ENCODE measurements at places on chromosomes 6 and 20.

GRCh38 chr6:46175446-46175845 is 4.7 kb upstream of the ENPP5 start:
- DNase-seq = no peak

GRCh38 chr6:106411056-106411455 is 50.5 kb downstream of the CRYBG1 start:
- DNase-seq = no peak

GRCh38 chr6:36068586-36068985 is 41.0 kb downstream of the MAPK14 start:
- DNase-seq = no peak

DNA sequence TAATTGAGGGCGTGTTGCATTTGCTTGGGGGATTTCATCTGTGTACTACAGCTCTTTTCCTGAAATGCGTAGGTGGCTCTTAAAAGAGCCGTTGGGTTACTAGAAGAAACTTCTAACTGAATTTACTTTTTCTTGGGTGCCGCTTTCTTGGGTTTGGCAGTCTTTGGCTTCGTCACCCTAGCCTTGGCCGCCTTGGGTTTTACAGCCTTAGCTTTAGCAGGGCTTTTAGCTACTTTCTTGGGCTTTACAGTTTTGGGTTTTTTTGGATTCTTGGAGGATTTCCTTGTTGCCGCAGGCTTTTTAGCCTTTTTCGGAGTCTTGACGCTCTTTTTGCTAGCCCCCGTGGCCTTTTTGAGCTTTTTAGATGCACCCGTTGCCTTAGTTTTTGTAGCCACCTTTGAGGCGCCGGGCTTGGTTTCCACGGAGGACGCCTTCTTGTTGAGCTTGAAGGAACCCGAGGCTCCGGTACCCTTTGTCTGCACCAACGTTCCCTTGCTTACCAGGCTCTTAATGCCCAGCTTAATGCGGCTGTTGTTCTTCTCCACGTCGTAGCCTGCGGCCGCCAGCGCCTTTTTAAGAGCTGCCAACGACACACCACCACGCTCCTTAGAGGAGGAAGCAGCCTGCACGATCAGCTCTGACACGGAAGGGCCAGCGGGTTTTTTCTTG is 54.5 kb downstream of the TRIM38 start:
- DNase-seq = no peak

DNA sequence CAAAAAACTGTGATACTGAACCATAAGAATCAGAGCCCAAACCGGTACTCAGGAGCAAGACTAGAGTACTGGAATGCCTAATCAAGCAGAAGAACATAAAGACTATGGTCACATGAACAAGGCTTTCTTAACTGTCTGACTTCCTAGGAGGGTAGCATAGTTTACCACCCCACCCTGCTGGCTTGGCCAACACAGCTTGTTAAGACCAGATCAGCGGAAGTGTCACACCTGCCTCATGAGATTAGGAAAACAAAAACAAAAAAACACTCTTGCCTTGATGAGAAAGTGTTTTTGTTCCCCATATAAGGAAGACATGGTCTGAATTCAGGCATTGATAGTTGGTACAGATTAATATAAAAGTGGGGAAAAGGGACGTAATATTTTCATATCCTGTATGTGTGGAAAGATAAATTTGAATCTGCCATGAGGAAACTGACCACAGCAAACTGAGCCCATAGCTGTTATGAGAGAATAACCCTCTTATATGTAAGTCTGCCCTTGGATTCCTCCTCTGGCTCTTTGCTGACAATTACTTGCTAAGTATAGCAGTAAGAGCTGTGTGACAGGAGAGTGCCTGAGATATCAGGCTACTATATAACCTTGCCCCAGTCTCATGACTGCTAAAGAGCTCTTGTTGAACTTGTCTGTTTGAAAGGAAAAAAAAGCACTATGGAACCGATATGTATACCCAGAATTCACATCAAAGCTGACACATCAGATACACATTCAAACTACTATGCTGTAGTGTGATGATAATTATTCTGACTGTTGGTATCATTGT is 197.1 kb downstream of the EPHA7 start:
- no peak for DNase-seq

DNA sequence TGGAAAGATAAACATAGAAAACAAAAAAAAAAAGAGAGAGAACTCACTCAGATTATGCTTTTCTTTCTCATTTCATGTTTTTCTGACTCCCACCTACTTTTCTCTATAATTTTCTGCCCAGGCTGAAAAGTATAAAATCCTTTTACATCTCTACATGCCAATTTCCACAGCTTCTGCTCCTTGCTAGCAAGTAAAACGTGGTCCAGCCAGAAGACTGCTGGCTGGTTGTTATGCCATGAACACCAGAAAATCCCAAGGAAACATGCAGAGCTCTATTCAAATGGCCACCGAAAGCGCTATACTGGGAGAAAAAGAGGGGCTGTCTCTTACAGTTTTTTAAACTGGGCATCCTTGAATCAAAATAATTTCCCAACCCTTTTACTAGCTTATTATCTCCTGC is 512.8 kb upstream of the ID4 start:
- no peak for DNase-seq

Data from SHP77 (cell line).